Retina (tissue), 1 donor: ENCODE measurements at places on chromosomes 16 and 17.
A peak's percentile ranks its signal among the peaks of the same experiment; 100 is the strongest.

DNA sequence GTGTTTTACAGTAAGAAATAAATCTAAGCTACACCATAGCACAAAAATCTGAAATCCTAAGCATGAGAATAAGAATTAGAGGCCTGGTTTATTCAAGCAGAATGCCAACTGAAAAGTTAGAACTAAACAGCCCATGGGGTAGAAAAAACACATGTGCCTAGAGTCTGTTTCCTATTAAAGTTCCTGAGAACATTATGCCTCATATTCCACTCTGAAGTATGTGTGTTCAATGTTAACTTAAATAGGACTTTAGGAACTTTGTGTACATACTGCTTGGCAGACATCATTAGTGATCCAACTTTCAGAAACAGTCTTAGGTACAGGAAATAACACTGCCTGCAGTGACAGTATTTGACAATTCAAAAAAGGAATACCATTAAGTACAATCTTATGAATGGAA, 18.2 kb downstream of the HEATR6 start:
- no peak for DNase-seq

GRCh38 chr16:50506543-50506937, 41.7 kb upstream of the NKD1 start:
- DNase-seq, result no peak

- no peak for DNase-seq
Measured at GRCh38 chr17:43427362-43428043, 28.7 kb downstream of the ARL4D start.

DNA sequence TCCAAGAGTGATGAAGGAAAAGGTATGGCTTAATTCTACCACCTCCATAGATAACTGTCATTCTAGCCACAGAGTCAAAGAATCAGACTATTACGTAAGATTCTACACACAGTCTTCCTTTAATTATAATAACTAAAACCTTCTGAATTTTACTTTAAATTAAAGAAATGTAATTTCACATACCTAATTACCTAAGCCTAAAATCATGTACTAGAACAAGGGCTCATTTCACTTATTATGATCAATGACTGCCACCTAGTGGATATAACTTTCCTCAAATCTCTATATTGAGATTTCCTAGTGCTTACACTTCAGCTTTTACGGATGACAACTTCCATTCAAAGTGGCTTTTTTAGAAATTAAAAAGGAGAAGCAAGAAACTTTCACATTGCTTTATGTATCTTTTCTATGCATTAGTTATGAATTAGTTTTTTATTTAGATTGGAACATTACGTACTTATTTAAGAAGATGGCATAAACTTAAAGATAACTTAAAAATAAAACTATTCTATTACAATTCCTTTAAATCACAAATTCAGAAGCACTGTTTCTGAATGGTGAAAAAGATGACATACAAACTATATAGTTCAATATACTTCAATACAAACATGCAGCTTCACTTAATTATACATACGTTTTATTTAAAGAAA, 18.2 kb upstream of the ABCA10 start:
- DNase-seq, result no peak

- peak; percentile 73 for DNase-seq
Measured at GRCh38 chr16:88504489-88505404, 51.7 kb downstream of the ZFPM1 start.
